ENCODE measurements at places on chromosomes 2 and 18.

DNA sequence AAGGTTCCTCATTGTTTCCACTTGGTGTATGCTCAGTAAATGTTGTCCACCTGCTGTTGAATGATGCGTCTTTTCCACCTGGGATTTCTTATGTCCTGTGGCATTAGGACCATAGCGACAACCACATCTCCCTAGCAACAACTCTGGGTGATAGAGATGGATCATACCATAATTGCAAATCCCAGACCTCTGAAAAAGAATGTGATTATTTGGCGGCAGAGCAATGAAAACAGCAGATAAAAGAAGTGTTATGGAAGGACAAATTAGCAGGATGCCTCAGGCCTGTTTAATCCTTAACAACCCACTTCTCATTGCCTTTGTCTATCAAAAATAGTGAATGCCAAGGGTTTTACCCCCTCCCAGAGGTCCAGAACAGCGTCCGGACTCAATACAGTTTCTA lies 278.9 kb downstream of the TSN start:
- ATAC-seq = no peak

DNA sequence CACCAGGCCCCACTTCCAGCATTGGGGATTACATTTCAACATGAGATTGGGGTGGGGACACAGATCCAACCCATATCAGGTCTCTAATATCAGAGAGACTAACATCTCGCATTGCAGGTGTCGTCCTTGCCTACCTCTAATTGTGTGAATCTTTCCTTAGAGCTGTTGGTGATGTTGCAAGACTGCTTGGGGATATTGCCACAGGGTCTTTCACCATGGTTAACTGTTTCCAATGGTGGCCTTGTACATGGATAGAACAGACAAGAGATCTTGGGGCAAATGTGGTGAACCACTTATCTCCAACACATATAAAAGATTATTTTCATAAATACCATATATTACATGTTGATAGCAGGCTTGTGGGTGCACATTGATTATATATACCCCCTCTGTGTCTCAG lies 270.3 kb upstream of the LINC00305 start:
- ATAC-seq = no peak

DNA sequence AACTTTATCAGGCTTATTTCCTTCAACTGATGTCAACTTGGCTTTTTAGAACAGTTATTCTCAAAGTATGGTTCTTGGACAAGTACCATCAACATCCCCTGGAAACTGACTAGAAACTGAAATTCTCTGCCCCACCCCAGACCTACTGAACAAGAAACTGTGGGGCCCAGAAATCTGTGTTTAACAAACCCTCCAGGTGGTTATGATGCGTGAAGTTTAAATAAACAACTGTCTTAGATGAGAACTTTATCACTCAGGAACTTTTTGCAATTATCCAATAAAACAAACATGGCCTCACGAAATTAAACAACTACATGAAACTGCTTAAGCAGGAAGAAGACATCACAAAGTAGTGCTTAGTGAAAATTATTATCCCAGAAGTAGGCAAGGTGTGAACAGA lies 4.4 kb downstream of the HIBCH start:
- no peak for ATAC-seq

DNA sequence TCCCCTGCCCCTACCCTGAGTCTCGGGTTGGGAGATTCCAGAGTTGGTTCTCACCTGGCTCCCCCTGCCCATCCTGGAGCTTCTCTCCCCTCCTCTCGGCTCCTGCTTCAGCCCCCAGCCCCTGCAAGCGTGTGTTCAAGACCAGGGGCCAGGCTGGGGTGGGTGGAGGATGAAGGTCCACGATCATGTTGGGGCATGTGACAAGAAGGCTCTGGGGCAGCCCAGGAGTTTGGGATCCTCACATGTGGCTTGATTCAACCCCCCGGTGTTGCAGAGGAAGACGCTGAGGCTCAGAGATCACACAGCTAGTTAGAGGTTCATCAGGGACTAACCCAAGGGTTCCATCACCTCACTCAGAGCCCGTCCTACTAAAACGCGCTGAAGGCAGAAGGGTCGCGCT lies 14.2 kb upstream of the TUBB6 start:
- ATAC-seq = no peak

- no peak for ATAC-seq
Observed at GRCh38 chr2:205850611-205851010, 168.3 kb downstream of the NRP2 start.

- no peak for ATAC-seq
Observed at GRCh38 chr2:4992226-4992625, 700.0 kb upstream of the SOX11 start.

GRCh38 chr18:75083131-75083530 lies 125.8 kb downstream of the PTGR3 start:
- no peak for ATAC-seq

GRCh38 chr2:165009466-165009865 lies 54.1 kb upstream of the SLC38A11 start:
- ATAC-seq = no peak

- ATAC-seq = no peak
Observed at GRCh38 chr18:28735731-28736130, 558.8 kb upstream of the CDH2 start.
